ENCODE measurements at places on chromosomes 16 and 17. TPM values are rescaled to one million over a fixed set of nuclear protein-coding genes. Genes with fewer than 3 reads are reported as not detected.

SEPTIN1 gene
- total RNA-seq: 152 TPM

INCA1 gene
- total RNA-seq: not detected

DYNLRB2 gene
- total RNA-seq: not detected

GRIN2A gene
- total RNA-seq: not detected

CPHXL2 gene
- not detected for total RNA-seq

GRCh38 chr16:58128711-58129096 lies 477 bp downstream of the CFAP20 start:
- DNase-seq: peak; percentile 6

- no peak for DNase-seq
Observed at GRCh38 chr16:4904108-4904941, 32.6 kb downstream of the PPL start.

DNA sequence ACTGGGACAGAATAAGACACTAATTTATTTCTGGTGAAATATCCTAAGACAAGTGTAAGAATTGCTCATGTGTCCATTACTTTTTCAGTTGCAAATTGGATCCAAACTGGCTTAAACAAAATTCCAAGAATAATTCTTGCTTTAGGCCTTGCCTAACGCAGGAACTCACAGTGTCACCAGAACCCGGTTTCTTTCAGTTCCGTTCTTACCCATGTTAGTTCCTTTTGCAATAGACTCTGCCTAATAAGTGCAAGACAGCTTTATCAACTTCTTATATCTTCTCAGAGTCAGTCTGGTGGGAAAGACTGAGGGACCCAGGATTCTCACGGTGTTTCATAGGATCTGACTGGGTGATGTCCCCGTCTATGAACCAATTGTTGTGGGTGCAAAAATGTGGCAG lies 24.7 kb downstream of the GDE1 start:
- DNase-seq: no peak

DNA sequence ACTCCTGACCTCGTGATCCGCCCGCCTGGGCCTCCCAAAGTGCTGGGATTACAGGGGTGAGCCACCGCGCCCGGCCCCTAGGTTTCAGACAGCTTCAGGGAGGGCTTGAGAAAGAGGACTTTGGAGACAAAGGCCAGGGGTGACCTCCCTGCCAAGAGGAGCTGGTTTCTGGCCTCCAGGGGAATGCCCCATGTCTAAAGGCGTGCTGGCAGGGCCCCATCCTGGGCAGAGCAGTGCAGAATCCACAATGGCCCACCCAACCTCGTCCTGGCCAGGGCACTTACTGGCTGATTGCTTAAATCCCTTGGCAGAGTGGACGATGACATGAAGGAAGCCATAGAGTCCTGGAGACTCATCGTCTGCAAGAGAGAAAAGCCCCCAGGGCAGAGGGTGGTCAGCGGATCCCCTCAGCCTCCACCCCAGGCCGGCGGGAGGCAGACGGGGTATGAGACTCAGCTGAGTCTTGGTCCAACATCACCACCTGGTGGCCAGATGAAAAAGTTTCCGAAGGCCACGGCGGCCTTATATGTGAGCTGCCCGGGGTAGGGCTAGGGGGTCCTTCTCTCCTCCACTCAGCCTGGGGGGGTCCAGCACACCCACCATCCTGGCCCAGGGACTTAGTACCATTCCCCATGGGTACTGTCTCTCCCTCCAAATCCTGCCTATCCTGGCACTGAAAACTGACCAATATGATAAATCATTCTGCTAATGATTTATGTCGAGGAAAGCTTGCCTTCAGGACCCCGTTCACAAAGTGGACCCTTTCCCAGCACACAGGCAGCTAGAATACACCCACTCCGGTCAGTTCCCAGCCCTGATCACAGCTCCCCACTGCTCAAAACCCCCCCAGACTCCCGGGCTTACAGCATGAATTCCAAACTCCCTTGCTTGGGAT lies 59.1 kb downstream of the TIMM22 start:
- DNase-seq: peak; percentile 31

DNA sequence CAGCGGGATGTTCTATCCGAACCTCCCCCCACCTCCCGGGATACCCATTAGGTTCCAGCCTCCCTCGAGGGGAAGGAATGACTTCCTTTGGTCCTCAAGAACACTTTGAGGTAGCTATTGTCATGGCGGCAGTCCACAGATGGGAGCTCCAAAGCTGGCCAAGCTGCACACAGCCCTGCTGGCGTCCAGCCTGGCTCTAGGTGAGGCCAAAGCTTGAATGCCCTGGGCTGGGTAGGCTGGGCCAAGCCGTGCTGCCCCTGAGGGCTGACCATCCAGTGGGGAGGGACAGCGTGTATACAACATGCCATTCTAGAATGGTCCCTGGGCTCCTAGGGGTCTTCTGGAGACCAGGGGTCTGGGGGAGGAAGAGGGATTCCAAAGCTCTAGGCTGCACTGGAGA lies 43.5 kb downstream of the PEMT start:
- DNase-seq: no peak

GRCh38 chr16:83887080-83887479 lies 11.8 kb upstream of the MLYCD start:
- DNase-seq: no peak

DNA sequence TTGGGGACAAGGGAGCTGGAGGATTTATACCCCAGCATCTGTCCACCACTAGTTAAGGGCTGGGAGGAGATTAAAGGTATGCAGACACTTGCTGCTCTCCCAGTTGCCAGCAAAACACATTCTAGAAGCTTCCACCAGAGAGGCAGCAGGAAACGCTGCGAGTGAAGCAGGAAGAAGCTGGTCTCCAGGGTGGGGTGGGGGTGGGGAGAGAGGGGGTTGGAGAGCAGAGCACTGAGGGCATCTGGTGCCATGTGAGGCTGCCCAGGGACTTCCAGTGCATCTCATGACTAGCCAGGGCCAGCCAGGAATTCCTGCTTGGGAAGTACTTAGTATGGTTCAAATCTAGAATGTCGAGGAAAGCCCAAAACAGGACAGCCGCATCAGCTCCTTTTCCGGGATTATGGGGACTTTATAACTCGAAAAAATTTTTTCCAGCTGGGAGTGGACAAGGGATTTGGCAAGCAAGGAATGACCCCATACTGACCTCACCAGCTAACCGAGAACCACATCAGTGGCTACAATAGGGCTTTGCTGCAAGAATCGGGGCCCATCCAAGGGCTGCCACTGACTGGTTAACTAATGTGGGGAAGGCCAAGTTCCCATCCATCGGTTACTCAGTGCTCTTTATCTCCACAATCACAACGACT lies 26.2 kb upstream of the AXIN2 start:
- no peak for DNase-seq

DNA sequence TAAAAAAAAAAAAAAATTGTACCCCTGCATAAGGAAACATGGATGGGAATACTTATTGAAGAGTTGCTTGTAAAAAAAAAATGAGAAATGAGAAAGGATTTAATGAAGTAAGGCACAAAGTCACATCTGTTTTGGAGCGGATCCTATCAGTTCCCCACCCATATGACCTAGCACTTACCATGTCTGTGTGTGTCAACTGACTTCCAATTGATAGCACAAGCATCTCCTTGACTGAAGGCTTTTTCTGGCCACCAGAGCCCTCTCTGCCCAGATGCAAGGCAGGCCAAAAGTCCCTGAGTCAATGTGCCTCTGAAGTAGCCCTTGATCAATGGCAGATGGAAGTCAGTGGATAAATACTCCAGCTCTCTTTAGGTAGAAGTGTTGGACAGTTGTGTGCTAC lies 13.4 kb upstream of the NLK start:
- no peak for DNase-seq

DNA sequence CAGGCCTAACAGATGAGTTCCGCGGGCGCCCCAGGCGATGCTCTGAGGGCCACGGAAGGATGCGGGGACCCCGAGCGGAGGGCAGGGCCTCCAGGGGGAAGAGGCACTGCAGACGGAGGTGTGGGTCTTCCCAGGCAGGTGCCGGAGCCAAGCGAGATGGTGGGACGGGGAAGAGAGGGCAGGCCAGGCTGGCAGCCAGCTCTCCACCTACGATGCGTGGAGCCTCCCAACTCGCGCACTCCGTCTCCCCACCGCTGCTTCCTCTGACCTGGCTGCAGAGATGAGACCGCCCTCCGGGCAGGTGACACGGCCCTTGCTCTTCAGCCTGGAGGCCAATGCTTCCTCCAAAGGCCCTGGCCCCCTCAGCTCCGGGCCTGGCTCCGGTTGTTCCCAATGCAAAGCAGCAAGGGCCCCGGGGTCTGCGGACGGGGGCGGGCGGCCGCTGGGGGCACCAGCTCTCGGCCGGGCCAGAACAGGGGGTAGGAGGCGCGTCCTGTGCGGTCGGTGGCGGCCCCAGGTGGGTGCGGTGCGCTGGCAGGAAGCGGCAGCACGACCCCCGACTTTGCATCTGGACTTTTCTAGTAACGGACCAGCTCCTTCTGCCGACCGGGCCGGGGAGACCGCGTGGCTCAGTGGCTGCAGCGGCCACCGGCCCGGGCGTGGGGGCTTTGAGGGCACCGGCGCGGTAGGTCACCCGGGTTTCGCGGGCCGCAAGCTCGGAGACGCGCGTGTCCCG lies 1.5 kb upstream of the SOX8 start:
- DNase-seq: no peak

DNA sequence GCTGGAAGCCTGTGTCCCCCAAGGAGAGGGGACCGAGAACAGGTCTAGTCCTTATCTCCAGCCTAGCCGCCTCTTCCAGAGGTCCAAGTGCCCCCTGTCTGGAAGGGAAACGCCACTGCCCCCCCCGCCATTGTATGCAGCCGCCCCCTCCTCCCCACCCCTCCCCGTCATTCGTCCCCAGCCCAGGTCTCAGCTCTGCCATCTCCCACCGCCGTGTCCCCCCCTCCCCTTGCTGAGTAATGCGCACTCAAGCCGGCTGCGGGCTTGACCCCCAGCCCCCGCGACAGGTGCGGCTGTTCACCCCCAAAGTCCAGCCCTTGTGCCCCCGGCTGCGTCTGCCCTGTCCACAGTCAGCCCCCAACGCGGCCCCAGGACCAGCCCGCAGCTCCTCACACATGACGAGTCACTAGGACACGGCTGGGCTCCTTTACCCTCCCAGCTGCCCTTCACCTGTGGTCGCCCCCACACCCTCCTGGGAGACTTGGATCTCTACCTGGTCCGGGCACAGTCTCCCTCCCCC lies 622 bp downstream of the GPRC5B start:
- no peak for DNase-seq

DNA sequence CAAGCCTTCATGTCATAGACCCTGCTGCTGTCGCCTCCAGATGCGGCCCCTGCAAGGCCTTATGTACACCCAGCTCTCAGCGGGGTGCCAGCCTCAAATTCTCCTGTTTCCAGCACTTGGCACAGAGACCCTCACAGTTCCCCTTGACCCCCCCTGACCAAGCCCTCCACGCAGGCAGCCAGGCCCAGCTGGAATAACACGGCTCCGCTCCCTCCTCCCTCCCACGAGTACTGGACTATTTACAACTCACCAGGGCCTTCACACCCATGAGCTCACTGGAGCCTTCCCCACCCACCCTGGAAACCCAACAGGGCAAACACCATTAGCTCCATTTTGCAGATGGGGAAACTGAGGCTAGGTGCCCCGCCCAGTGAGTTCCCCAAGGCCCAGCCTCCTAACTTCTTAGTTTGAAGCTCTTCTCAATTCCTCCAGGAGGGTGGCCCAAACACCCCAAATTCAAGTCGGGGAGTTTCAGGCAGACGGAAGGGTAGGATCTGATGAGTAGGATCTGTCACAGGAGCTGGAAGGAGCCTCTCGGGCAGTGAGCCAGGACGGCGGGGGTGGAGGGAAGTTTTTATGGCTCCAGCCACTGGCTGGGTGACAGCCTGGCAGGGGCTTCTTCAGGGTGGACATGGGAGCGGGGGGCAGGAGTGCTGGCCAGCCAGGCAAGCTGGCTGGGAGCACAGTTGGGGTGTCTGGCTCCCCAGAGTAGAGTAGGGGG lies 17.5 kb upstream of the DLX4 start:
- no peak for DNase-seq

GRCh38 chr17:10050597-10051101 lies 145.6 kb upstream of the RCVRN start:
- DNase-seq: no peak

DNA sequence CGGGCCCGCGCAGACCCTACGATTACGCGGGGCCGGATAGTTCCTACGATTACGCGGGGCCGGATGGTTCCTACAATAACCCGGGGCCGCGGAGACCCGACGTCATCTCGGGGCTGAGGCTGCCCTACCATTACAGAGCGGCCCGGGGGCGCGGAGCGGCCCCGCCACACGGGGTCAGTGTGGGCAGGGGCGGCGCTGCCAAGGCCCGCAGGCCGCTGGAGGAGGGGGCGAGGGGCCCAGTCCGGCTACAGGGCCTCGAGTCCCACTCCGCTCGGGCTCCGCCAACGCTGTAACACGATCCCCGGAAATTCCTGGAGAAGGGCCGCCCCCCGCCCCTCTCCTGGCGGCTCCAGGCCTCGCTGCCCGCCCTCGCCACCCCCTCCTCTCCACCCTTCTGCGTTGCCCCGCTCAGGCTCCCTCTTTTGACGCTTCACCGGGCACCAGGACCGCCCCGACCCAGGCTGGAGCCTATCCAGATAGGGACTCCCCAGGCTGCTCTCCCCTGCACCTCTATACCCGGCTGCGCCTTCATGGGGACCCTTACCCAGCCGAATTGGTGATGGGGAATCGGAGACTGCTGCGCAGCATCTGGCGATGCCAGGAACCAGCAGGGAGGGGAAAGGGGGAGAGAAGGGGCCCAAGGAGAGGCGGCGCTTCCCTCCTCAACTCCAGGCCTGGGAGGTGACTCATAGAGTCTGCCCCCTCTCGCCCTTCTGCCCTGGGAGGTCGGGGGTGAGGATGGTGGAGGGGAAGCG lies at the start of gene RAB34:
Gene RAB34, minus strand, starts transcription at position 291 of the 755 bp plus-strand sequence. CDS start 602 bp downstream, outside the sequence.
- no peak for DNase-seq

DNA sequence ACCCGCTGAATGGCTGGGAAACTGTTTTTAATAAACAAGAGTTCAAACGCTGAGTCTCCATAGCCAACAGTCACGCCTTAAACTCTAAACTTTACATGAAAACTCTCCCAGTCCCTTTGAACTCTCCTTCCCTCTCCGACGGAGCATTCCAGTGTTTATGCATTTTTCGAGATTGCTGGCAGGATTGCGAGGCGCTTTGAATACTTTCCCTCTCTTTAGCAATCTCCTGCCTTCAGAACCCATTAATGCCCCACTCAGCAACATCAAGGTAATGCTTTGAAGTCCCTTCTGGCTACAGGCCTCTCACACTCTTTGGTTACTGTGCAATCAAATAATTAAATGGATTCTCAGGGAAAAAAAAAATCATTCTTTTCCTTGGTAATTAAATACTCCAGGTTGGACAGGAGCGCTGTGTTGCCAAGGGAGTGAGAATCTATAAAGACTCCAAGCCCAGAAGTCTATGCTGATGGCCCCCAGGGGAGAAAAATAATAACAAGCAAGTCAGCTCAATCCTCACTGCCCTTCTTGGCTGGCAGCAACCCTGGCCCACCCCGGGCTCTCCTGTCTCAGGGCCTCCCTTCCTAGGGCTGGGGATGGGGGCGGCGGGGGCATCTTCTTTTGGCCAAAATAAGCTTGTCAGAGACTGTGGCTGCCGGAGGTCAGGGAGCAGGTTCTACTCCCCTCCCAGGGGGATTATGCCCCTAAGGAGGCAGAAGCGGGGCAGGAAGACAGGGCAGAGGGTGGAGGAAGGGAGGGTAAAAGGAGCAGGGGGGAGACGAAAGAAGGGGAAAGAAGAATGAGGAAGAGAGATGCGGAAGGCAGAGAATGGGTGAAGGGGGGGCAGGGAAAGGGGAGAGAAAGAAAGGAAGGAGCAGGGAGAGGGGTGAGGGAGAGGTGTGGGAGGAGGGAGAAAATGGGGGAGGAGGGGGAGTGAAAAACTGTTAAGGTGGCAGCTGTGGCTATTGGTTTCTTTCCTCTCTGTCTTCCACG lies 45.2 kb downstream of the AXIN2 start:
- DNase-seq: no peak

GRCh38 chr16:48212033-48212432 lies 32.1 kb upstream of the LONP2 start:
- no peak for DNase-seq

Measured in activated T-cell treated with anti-CD3 and anti-CD28 coated beads, Interleukin-2, amount 50 U/mL, for 4 hours (primary cell).